Ammon's horn (tissue), 1 donor: ENCODE measurements at places on chromosomes 12 and 14.
A peak's percentile ranks its signal among the peaks of the same experiment; 100 is the strongest.

- no peak for DNase-seq
These were observed 62.2 kb upstream of the CCND2 start for GRCh38 chr12:4211372-4211771.

- DNase-seq = no peak
These were observed 41.8 kb downstream of the SMOC1 start for GRCh38 chr14:69921052-69921451.

DNA sequence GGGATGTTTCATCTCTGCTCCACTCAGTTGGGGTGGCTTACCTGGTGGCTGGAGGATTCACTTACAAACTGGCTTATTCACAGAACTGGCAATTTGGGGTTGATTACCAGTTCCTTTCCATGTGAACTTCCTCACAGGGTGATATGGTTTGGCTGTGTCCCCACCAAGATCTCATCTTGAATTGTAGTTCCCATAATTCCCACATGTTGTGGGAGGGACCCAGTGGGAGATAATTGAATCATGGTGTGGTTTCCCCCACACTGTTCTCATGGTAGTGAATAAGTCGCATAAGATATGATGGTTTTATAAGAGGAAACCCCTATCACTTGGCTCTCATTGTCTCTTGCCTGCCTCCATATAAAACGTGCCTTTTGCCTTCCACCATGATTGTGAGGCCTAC lies 26.9 kb upstream of the IGF1 start:
- DNase-seq = no peak

GRCh38 chr12:63997198-63997597 lies 152.7 kb downstream of the SRGAP1 start:
- DNase-seq = no peak

GRCh38 chr14:81018684-81019083 lies 63.3 kb downstream of the TSHR start:
- no peak for DNase-seq

DNA sequence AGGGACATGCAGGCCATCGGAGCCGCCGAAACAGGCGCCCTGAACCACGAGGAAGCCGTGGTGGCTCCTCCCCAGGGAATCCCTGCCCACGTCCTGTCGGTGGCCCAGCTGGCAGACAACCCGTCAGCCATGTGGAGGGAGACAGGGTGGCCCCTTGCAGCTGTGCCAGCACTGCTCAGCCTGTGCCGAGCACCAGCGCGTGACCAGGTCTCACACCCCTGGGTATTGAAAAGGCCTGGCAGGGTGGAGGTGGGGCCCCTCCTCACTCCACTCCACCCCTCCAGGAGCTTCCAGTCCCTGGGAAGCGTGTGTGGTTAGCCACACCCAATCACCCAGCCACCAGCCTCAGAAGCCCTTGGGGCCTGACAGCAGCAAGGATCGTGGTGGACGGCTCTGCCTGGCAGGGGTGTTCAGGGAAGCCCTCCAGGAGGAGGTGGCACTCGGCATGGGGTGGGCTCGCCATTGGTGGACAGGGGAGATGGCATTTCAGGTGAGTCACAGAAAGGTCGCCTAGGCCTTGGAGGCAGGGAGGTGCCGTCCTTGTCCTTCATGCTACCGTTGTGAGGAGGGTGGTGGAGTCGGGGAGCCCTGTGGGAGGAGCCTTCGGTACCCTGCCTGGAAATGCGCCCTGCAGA lies 12.3 kb upstream of the DLK1 start:
- peak; percentile 18 for DNase-seq

- DNase-seq = no peak
These were observed 174.9 kb downstream of the BCAT1 start for GRCh38 chr12:24773996-24774395.

DNA sequence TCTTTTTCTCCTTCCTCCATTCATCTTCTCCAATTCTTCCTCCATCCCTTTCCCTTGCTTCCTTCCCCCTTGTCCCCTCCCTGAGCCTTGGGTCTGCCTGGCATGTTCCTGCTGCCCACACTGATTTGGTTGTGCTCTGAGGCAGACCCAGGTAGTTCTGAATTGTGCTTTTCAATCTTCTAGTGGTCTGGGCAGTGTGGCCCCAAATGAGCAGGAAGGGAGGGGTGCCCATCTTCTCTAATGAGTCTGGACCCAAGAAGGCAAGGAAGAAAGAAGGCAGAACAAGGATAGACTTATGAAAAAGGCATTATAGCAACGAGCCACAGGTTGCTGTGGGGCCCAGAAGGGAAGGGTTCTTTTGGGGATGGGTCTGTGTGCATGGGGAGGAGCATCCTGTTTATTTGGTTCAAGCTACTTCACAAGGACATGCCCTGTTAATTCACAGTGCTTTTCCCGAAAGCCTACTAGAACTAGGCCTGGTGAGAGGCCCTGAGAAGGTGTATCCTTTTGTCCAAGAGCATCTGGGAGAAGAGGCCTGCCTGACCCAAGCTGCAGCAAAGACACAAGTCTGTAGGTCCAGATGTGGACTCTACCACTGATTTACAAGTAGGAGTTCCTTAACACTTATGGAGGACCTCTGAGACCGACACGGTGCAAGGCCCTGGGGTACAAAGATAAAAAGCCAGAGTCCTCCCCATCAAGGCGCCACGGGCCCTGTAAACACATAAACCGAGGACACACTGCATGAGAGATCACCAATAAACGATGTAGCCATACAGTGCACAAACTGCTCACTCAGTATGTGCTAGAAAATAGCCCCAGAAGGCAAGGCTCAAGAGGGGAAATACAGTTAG lies 1.1 kb upstream of the SUSD6 start:
- DNase-seq = no peak

DNA sequence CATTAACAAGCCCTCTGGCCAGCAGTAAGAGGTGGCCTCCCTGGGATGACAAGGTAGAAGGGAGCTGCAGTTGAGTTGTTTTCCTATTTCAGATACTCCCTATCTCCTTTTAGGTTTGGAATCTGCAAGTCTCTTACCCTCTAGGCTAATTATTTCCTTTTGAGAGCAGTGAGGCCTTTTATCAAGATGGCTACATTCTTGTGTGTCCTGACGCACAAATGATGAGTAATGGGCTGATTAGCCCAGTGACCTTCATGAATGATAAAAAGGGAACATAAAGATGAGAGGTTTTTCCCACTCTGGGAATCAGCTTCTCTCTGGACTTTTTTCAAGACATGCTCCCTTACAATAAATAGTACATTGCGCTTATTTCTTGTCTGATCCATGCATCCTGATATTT lies 22.9 kb downstream of the DYRK2 start:
- DNase-seq = no peak

DNA sequence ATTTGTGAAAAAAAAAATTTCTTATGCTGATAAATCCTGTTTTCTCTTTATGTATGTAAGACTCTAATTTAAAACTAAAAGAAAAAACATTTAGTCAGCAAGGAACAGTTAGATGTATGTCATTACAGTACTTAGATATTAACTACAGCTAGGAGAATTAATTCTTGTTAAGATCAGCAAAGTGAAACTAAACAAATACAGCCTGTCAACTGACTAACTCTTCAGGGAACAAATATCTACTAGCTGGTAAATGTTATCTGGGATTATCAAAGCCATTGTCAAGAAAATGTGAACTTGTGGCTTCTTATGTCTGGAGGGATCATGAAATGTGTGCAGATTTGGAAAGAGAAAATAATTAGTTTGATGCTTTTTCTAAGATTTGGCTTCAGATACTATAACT lies 27.5 kb downstream of the MGAT4C start:
- no peak for DNase-seq

GRCh38 chr12:66013224-66013623 lies 117.3 kb downstream of the LLPH start:
- DNase-seq = no peak

GRCh38 chr14:93804654-93805053 lies 16.4 kb upstream of the PRIMA1 start:
- no peak for DNase-seq

- DNase-seq = peak; percentile 76
These were observed 400 bp upstream of the PRIMA1 start for GRCh38 chr14:93788543-93789227.

DNA sequence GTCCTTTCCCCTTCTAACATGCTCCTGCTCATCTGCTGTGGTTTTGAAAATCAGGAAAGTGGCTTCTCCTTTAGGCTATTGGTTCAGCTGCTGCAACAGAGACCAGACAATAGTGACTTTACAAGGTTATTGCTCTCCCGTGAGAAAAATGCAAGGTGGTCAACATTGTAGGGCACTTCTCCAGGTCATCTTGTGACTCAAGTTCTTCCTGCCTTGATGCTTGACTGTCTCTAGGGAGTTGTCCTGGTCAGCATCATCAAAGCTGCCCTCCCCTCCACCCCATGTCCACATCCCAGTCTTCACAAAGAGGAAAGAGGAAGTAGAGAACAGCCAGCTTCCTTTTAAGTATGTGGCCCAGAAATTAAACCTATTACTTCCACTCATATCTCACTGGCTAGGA lies 3.9 kb upstream of the TMEM63C start:
- no peak for DNase-seq

DNA sequence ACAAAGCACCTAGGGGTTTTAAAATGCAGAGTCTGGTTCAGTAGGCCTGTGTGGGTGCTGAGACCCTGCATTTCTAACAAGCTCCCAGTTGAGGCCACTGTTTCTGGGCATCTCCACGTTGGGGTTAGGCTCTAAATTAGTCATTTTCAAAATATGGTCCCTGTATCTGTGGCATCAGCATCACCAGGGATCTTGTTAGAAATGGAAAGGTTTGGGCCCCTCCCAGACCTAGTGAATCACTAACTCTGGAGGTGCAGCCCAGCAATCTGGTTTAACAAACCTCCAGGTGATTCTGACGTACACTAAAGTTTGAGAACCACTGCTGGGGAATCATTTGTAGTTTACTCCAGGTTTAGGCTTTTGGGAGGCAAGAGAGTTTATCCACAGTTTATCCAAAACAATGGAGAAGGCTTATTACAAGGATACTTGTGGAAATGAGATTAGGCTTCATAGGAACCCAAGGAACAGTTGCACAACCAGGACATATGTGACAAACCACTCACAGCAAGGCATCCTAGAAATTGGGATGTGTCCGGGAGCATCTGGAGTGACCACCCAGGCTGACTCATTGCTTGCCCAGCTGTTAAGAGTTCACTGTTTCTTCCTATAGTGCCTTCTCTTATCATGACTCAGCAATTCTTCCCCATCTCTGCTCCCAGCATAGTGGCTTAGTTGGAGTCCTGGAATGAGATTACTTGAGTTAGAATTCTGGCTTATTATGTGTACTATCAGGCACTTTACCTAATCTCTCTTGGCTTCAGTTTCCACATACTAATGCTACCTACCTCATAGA lies 71.6 kb upstream of the STXBP6 start:
- DNase-seq = no peak

- no peak for DNase-seq
These were observed 1203.5 kb upstream of the TMEM132C start for GRCh38 chr12:127063339-127064072.

GRCh38 chr12:131456301-131457027 lies 254.4 kb upstream of the SFSWAP start:
- DNase-seq = no peak

- DNase-seq = no peak
These were observed 6.6 kb upstream of the KLRD1 start for GRCh38 chr12:10301103-10301502.

- no peak for DNase-seq
These were observed 3.3 kb downstream of the CNOT2 start for GRCh38 chr12:70246580-70246979.

GRCh38 chr14:103198131-103199105 lies 75.2 kb downstream of the TNFAIP2 start:
- no peak for DNase-seq

- peak; percentile 36 for DNase-seq
These were observed at the start of gene RNU6-7 for GRCh38 chr14:32201816-32202490. RNU6-7 (plus strand) TSS chr14:32202045.

DNA sequence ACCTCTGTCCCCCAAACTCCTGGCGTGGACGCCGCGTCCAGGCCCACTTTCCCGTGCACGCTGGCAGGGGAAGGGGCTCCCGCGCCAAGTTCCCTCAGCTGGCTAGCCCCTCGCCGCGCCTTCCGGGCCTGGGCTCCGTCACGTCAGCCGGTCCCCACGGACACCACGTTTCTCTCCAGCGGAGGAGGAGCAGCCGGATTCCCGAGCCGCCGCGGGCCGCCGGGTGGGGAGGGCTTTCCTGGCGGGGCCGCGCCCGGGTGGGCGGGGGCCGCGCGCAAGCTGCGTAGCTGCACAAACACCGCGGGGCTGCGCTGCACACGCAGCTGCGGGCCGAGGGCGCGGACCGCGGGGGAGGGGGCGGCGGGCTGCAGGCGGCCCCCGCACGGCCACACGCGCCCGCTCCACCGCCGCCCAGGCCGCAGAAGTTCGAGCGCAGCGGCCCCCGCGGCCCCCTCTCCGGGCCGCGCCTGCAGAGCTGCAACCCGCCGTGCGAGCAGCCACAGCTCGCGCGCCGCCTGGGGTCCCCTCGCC lies 45.1 kb upstream of the PNMA1 start:
- DNase-seq = peak; percentile 64

DNA sequence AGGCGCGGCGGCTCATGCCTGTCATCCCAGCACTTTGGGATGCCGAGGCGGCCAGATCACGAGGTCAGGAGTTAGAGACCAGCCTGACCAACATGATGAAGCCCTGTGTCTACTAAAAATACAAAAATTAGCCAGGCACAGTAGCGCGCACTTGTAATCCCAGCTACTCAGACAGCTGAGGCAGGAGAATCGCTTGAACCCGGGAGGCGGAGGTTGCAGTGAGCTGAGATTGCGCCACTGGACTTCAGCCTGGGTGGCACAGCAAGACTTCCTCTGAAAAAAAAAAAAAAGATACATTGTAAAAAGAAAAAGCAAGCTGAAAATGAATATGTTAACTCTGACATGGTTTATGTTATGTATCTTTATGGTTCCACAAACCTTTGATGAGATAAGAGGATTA lies 33.6 kb downstream of the RPGRIP1 start:
- no peak for DNase-seq

DNA sequence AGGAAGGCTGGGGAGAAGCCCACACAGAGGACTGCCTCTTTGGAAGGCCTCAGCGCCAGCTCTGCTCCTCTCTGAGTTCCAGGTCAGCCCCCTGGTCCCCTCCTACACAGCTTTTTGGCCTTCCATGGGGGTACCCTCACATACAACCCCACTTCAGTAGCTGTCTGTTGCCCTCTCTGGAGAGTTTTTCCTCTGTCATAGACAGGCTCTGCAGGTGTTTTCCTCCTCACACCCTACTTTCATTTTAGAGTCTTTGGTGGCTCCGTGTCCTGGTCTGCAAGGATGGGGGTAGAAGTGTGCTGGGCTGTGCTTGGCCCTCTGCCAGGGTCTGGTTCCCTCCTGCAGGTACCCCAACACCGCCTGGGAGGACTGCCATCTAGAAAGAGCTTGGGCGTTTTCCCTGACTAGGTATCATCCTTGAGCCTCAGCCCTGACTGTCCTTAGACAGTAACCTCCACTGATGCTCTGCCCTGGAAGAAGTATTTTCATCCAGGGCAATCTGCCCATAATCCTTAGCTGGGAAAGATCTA lies 15.1 kb downstream of the ZDHHC22 start:
- no peak for DNase-seq

GRCh38 chr12:57069523-57069922 lies 9.1 kb downstream of the NEMP1 start:
- peak; percentile 91 for DNase-seq

- no peak for DNase-seq
These were observed 26.8 kb downstream of the CPSF6 start for GRCh38 chr12:69266036-69266635.

DNA sequence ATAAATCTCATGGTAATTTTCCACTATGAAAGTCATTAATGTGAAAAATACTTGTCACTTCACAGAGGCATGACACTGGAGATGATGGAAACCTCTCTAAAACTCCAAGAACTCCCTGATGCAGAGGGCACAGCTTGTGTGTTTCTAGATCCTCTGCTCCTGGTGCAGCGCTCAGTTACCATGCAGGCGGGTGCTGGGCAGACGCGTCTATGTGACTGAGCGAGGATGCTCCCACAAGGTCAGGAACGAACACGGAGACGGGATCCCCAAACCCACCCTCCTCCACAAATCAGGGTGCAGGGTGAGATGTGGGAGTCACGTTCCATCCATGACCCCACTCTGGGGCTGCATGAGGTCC lies 81.5 kb downstream of the CCDC88C start:
- no peak for DNase-seq
